Fibroblast of mammary gland (primary cell): ENCODE measurements at places on chromosomes 3 and 15.

- DNase-seq, result peak; percentile 98
Observed at GRCh38 chr3:10366651-10367101, 45.8 kb upstream of the SEC13 start.

- no peak for DNase-seq
Observed at GRCh38 chr3:115632026-115632425, 8.7 kb downstream of the GAP43 start.

DNA sequence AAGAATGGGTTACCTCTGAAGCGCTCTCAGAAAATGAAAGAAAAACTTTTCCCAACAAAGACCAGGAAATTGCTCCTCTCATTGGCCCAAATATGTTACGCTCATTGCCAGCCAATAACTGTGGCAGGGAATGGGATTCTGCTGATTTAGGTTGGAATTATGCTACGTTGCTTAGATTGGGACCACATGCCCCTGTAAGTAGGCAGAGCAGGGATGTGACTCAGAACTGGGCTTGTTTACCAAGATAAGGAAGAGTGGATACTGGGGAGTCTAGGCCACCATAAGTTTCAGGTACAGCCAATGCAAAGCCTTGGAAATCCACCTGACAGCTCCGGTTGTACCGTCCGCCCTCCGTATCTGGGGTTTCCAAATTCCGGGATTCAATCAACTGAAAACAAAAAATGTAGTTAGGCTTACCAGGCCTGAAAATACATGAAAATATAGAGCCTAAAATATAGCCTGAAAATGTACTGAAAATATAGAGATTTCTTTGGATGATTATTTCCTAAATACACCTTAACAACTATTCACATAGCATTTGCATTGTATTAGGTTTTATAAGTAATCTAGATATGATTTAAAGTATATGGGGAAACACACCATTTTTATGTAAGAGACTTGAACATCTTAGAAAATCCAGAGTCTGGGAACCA lies 1.5 kb upstream of the TCF12 start:
- peak; percentile 30 for DNase-seq

DNA sequence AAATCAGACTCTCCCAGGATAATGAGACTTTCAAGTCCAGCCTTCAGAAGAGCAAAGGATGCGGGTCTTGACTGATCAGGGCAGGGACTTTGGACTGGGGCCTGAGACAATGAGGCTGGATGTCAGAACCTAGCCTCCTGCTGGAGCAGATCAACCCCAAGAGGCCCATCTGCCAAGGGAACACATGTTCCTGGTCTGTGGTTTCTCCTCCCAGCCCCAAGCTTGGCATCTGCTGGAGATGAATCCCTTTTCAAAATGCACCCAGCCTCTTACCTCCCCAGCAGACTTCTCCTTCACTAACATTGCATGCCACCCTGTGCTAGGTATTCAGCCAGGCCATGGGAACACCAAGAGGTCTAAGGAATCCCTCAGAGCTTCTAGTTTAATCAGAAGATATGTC lies 43.7 kb upstream of the MFGE8 start:
- DNase-seq, result no peak

GRCh38 chr3:44661189-44661588 lies 12.7 kb downstream of the ZNF35 start:
- no peak for DNase-seq
